ENCODE measurements at places on chromosomes 4 and X.

DNA sequence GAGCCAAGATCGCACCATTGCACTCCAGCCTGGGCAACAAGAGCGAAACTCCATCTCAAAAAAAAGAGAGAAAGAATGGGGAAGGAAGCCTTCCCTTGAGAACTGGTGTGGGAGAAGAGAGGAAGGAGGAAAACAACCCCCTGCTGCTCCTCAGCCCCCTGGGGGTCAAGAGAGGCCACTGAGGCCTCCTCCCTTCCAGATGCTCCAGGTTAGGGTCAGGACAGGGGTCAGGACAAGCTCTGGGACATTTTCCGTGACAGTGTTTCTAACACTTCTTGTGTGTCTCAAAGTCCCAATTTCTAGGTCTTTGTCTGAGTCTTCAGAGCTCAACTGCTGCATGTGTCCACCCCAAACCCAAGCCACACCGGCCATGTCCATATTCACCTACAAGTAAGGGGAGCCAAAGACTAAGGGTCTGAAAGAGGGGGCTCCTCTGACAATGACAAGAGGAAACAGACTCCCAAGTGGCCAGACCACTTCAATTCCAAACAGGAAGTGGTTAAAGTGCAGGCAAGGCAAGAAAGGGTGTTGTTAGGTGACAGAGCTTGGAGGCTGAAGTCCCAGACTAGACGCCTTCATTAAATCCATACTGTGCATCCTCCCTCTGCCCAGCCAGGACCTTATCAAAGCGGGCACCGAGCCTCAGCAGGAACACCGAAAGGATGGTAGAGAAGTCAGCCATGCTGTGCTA is 8.3 kb downstream of the L1CAM start:
- DNase-seq = peak; percentile 22

DNA sequence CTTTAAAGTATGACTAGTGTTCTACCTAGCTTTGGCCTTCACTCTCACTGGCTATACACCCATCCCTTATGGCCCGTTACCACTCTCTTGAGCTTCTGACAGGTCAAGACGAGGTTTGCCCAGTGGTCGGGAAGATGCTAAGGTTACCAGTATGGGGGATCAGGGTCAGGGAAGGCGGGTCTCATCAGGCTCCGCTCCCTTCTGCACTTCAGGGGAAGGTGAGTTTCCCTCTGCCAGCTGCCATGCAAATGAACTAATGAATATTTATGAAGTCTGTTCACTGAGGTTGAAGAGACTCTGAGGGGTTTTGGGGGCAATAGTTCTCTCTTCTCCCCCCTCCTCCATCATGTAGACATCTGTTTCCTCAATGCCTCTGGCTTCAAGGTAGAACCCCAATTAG is 6.6 kb downstream of the EFNB1 start:
- no peak for DNase-seq

DNA sequence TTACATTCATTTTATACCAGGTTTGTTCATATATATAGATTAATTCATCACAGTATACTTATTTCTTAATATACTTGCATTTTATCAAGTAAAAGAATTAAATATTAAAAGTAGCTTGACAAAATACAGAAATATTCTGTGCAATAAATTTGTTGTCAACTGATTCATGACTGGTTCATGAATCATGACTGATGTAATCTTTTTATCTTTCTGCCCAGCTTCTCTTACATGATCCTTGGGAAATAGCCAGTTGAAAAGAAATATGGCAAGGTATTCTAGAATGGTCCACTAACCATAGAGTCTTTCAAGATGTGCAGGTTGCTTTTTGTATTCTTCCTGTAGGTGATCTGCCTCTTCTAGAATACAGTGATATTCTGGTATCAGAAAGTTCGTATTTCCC is 4.2 kb upstream of the CCNA2 start:
- no peak for DNase-seq

DNA sequence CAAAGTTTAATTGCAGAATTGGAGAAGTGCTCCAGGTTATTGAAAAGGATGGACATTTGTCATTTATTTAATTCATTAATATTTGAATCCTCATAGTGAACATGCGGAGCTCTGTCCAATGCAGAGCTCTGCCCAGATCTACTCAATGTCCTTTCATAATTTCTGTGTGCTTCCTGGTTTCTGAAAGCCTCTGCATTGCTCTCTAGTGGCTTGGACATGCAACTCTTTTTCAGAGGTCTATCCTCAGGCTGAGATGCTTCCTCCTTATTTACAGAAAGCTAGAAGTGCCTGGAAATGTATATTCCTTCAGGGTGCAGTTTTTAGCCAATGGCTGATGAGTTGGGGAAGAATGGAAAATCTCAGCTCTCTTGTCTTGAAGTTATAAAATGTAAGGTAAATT is 786.1 kb upstream of the AADAT start:
- DNase-seq = no peak

GRCh38 chr4:129514852-129515251 is 418.9 kb downstream of the C4orf33 start:
- no peak for DNase-seq

GRCh38 chr4:34466411-34466810 is 1777.9 kb downstream of the ARAP2 start:
- no peak for DNase-seq

GRCh38 chr4:99965674-99966350 is 15.7 kb upstream of the H2AZ1 start:
- DNase-seq = no peak

- no peak for DNase-seq
Measured at GRCh38 chr4:183532821-183533220, 28.0 kb downstream of the ING2 start.

- DNase-seq = no peak
Measured at GRCh38 chrX:136665258-136665900, 17.4 kb downstream of the CD40LG start.
